ENCODE measurements at places on chromosomes 2 and 18. TPM values are rescaled to one million over a fixed set of nuclear protein-coding genes. Genes with fewer than 3 reads are reported as not detected.

- DNase-seq, result peak; percentile 25
- no peak overlapping the region for H3K27ac ChIP-seq
- H3K36me3 ChIP-seq, result peaks cover 4% of the 10 kb centered on the region
- peaks cover 7% of the 10 kb centered on the region for H3K4me1 ChIP-seq
Measured at GRCh38 chr18:50240080-50240563, 26.2 kb downstream of the CFAP53 start.

- no peak overlapping the region for H3K27ac ChIP-seq
- no peak for DNase-seq
- peaks cover 2% of the 10 kb centered on the region for H3K27me3 ChIP-seq
- no peaks in the 10 kb centered on the region for H3K4me1 ChIP-seq
- H3K4me3 ChIP-seq, result no peak overlapping the region
Measured at GRCh38 chr2:105258835-105259350, 17.4 kb downstream of the GPR45 start.

DNA sequence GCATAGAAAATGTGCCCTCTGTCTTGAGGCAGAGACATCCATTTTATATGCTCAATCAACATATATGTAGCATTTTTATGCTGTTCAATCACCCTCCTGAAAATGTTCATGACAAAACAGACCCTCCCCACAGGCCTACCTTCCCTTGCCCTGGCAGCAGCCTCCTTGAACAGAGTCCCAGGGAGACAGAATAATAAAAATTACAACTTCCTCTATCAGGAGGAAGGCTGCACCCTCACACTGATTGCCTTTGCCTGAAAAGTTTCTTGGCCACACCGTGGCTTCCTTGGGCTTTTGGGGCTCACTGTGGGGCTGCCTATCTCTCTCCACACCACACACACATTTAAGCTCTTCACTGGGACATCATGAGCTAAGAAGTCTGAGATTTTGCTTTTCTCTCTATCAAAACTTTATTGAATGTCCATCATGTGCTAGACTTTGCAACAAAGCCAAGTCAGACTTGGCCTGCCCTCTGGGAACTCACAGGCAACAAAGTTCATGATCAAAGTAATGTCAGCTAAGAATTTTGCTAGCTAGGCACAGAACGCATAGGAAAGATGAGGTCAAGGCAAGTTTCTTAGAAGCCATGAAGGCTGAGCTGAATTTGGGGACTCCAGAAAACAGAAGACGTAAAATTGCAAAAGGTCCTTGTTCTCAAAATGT is 101.6 kb downstream of the BCL2L11 start:
- H3K4me1 ChIP-seq, result peaks cover 6% of the 10 kb centered on the region
- DNase-seq, result no peak
- no peak overlapping the region for H3K27ac ChIP-seq
- no peak overlapping the region for H3K4me3 ChIP-seq

- DNase-seq, result no peak
- H3K4me3 ChIP-seq, result no peak overlapping the region
- H3K27ac ChIP-seq, result no peak overlapping the region
- H3K4me1 ChIP-seq, result peaks cover 5% of the 10 kb centered on the region
Measured at GRCh38 chr2:221439761-221440479, 132.2 kb downstream of the EPHA4 start.

Gene ARHGAP28
- not detected for total RNA-seq

Data from activated CD4-positive, alpha-beta T cell treated with anti-CD3 and anti-CD28 coated beads for 36 hours (primary cell).